ENCODE measurements at places on chromosomes 5 and 9. TPM values are rescaled to one million over a fixed set of nuclear protein-coding genes. Genes with fewer than 3 reads are reported as not detected.

The TLE4 gene
- total RNA-seq: 45.7 TPM

- no peak for DNase-seq
Measured at GRCh38 chr5:138458856-138459255, 6.4 kb upstream of the EGR1 start.

- no peak for DNase-seq
Measured at GRCh38 chr5:65876970-65877369, 49.4 kb upstream of the ERBIN start.

- no peak for DNase-seq
Measured at GRCh38 chr5:160555581-160555970, 133.9 kb downstream of the PTTG1 start.

- DNase-seq: no peak
Measured at GRCh38 chr9:124511426-124511840, 4.2 kb upstream of the NR5A1 start.

DNA sequence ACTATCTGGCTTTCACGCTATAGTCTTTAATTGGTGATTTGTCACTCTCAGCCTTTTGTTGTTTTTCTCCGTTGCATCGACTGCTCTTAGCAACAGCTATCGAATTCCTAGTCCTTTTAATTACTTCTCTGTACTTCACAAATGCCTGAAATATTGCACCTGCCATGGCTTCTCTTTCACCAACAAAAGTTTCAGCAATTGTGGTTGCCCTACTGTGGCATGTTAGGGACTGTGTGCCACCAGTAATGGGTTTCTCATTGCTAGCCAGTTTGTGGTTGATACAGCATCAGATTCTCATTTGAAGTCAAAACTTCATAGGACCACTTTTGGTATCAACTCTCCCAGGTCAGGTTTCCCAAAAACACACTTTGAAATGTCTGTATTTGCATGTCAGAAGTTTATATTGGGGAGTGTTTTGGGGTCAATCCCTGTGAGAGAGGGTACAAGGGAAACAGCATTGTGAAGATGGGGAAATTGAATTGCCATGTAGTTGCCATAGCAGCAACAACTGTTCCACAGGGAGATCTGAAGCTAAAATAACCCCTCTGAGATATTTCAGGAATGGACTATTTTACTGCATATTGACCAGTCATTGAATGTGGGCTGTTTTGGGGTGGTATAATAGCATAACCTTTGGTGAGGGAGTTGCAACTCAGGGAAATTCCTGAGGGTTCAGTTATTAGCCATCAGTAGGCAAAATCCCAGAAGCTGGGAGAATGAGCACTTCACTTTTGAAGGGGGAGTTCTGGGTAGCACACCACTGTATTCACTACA lies 99.2 kb downstream of the WDR70 start:
- DNase-seq: no peak

DNA sequence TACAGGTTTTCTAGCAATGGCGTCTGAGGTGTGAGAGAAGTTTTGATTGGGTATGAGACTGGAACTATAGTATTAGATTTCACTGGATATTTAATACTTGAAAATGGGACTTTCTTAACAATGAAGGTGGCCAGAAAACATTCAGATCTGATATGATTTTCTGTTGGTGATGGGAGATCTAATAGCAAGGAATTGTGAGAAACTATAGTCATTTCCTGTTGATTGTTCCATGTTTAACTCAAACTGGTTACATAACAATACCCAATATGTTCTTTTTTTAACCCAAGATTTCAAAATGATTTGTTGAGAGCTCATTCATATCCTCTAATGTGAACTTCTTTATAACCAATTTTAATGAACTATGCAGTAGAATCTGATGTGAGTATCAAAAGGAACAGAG lies 793.2 kb upstream of the RGMB start:
- DNase-seq: no peak

GRCh38 chr5:137669811-137670210 lies 66.1 kb downstream of the KLHL3 start:
- DNase-seq: no peak

DNA sequence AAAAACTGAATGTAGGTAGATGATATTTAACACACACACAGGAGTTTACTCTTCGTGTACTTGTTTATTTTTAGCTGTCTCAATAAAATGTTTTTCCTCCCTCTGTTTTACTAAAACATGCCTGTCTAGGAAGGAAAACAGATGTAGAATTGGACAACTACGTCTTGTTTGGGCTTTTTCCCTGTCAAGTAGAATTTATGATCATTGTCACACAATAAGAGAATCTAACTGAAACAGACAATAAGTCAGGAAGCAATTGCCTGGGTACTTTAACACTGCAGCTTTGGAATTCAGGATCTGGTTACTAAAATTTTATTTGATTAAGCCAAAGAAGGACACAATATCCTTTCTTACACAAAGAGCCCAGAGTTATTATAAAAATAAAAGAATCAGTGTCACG lies 164.2 kb downstream of the ZDHHC21 start:
- no peak for DNase-seq

DNA sequence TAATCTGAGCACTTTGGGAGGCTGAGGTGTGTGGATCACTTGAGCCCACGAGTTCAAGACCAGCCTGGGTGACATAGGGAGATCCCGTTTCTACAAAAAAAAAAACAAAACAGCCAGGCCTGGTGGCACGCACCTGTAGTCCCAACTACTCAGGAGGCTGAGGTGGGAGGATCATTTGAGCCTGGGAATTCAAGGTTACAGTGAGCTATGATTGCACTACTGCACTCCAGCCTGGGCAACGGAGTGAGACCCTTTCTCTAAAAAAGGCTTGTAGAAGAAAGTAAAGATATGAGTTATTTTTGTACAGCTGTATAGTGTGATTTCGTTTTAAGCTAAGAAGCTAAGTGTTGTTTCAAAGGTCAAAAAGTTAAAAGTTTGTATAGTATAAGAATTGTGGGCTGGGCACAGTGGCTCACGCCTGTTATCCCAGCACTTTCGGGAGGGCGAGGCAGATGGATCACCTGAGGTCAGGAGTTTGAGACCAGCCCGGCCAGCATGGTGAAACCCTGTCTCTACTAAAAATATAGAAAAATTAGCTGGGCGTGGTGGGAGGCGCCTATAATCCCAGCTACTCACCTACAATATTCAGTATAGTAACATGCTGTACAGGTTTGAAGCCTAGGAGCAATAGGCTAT lies 18.8 kb downstream of the UBE2R2 start:
- no peak for DNase-seq

- no peak for DNase-seq
Measured at GRCh38 chr5:118440496-118440895, 547.9 kb downstream of the DTWD2 start.

DNA sequence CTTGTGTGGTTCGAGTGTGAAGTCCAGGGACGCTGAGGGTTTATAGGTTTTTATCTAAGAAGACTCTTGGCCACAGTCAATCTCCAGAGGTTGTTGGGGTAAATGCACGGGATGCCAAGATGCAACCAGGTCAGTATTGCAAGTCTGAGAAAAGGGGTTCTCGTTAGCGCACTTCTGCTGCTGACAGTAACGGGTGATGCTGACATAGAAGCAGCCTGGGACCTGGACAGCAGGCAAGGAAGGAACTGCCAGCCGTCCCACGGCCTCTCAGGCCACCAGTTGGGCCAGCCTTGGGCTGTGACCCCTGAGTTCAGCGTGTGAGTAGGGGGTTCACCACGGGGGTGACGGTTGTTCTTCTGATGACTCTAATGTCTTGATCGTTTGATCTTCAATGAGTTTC lies 39.0 kb downstream of the TENT4A start:
- DNase-seq: no peak

- no peak for DNase-seq
Measured at GRCh38 chr5:2165203-2165602, 282.5 kb upstream of the IRX4 start.

GRCh38 chr5:139960723-139961383 lies 82.2 kb downstream of the NRG2 start:
- DNase-seq: no peak

Measured in glomerular endothelial cell (primary cell).